Inflammatory macrophage treated with lipopolysaccharide for 4 hours (primary cell): ENCODE measurements at places on chromosomes 13 and 19.

DNA sequence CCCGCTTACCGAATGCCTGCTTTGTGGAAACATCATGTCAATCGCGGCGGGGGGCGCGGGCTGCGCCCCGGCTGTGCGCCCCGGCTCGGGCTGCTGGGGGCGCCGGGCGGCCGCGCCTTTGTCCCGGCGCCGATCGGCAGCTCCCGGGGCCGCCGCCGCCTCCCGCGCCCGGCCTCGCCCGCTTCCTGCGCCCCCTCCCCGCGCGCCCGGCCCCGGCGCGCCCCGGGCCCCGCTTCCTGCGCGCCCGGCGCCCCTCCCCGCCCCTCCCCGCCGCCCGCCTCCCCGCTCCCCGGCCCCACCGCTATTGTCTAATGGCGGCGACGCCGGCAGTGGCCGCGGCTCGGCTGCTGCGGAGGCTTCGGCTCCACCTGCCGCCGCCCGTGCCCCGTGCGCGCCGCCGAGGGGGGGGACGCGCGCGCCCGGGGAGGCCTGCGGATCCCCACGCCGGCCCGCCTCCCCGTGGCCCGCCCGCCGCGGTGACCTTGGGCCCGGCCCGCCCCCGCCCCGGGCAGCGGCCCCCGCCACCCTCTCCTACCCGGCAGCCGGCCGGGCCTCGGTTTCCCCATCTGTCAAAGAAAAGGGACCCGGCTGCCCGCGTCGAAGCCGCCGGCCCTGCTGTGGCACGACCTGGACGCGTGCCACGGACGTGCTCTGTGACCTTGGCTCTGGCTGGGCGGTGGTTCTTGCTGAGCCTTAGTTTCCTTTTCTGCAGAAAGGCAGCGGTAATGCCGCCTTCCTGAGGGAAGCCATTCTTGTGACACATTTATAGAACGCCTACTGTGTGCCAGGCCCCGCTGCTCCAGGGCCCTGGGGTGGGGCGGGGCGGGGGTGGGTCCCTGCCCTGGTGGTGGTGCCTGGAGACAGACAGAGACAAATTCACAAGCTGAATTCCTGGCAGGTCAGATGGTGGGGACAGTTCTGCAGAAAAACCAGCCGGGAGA is at the start of gene TLE5:
TLE5 (minus strand) TSS at position 331 of the 941 bp plus-strand sequence; CDS start at position 36, 295 bp downstream.
- peak; percentile 35 for DNase-seq

- DNase-seq = no peak
Measured at GRCh38 chr13:48093588-48093987, 1.3 kb downstream of the MED4 start.

GRCh38 chr19:11296264-11296663 is 304 bp downstream of the TSPAN16 start:
- DNase-seq = peak; percentile 22

- DNase-seq = no peak
Measured at GRCh38 chr19:37893845-37894575, 12.4 kb downstream of the WDR87 start.
